Vagina (tissue), 2 donors: ENCODE measurements at places on chromosomes 2 and 18. TPM values are rescaled to one million over a fixed set of nuclear protein-coding genes. Genes with fewer than 3 reads are reported as not detected.

- no peaks in the 10 kb centered on the region for H3K36me3 ChIP-seq
- H3K4me3 ChIP-seq = no peak overlapping the region
- no peak for DNase-seq
- no peaks in the 10 kb centered on the region for H3K4me1 ChIP-seq
- no peak overlapping the region for H3K27ac ChIP-seq
- no peaks in the 10 kb centered on the region for H3K27me3 ChIP-seq
Measured at GRCh38 chr2:223488814-223489213, 113.3 kb downstream of the SCG2 start.

The SPOPL gene
- 20.1 TPM for total RNA-seq

The REG3A gene
- not detected for total RNA-seq

The TRAPPC8 gene
- 33.1 TPM for total RNA-seq

GRCh38 chr2:112005406-112006075 lies 49.5 kb upstream of the TMEM87B start:
- DNase-seq = no peak
- no peak overlapping the region for H3K4me3 ChIP-seq
- no peaks in the 10 kb centered on the region for H3K36me3 ChIP-seq
- H3K27me3 ChIP-seq = no peaks in the 10 kb centered on the region
- H3K4me1 ChIP-seq = peaks cover 15% of the 10 kb centered on the region
- H3K27ac ChIP-seq = no peak overlapping the region

GRCh38 chr2:134357814-134358213 lies 103.9 kb downstream of the MGAT5 start:
- H3K27me3 ChIP-seq = no peaks in the 10 kb centered on the region
- H3K27ac ChIP-seq = no peak overlapping the region
- no peak overlapping the region for H3K4me3 ChIP-seq
- no peaks in the 10 kb centered on the region for H3K36me3 ChIP-seq

DNA sequence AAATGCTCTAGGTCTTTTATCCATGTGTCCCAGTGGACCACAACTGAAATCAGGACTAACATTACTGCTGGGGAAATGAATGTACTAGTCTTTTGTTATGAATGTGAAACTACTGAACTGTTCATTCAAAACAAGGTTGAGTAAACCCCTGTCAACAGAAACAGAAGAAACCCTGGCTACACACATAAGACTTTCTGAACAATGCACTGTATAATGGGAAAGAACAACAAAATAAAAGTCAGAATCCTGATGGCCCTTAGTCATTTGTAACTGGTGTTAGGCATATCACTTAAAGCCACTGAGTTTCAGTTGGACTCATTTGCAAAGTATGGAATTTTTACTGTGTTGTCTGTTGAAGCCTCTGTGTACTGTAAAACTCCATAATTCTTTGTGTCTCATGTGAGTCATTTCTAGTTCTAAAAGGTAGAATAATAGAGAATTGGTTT lies 77.0 kb upstream of the UBXN4 start:
- DNase-seq = no peak
- no peaks in the 10 kb centered on the region for H3K4me1 ChIP-seq
- no peaks in the 10 kb centered on the region for H3K27me3 ChIP-seq
- H3K36me3 ChIP-seq = no peaks in the 10 kb centered on the region
- no peak overlapping the region for H3K4me3 ChIP-seq
- no peak overlapping the region for H3K27ac ChIP-seq
